Cardiac muscle cell (in vitro differentiated cells and primary cell): ENCODE measurements at places on chromosomes 2 and 18.

GRCh38 chr18:57461652-57462269 lies 26.6 kb downstream of the ONECUT2 start:
- no peak for DNase-seq

DNA sequence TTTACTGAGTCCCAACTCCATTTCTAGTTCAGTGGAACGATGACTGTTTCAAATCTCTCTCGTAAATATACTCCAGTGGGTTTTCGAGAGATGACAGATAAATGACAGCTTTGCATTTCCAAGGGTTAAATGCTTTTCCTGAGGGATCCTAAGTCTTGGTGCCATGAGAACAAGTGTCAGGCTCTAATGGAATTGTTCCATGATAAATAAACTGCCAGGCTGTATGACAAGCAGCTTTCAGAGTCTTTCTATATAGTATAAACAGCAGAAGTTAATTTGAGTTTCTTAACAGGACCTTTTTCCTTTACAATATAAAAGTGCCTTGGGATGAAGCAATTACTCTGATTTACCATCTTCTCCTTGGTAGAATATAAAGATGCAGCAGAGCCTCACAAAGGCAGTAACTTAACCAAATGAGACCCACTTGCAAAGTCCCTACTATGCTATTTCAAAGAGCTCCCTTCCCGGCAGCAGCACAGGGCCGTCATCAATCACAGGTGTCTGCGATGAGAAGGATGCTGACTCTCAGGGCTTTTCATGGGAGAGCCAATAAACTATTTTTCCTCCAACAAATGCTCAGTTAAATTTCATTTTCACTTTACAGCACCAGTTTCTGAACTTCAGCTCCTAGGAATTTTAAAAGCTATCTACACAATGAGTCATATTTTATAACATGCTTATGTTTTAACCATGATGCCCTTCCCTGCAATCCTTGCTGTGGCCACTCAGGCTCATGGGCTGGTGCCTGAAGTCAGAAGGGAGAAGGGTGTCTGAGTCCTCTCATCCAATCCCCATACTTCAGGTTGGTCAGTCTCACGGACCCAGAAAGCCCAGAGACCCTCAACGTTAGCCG lies 123.8 kb downstream of the AFF3 start:
- DNase-seq: peak; percentile 36

DNA sequence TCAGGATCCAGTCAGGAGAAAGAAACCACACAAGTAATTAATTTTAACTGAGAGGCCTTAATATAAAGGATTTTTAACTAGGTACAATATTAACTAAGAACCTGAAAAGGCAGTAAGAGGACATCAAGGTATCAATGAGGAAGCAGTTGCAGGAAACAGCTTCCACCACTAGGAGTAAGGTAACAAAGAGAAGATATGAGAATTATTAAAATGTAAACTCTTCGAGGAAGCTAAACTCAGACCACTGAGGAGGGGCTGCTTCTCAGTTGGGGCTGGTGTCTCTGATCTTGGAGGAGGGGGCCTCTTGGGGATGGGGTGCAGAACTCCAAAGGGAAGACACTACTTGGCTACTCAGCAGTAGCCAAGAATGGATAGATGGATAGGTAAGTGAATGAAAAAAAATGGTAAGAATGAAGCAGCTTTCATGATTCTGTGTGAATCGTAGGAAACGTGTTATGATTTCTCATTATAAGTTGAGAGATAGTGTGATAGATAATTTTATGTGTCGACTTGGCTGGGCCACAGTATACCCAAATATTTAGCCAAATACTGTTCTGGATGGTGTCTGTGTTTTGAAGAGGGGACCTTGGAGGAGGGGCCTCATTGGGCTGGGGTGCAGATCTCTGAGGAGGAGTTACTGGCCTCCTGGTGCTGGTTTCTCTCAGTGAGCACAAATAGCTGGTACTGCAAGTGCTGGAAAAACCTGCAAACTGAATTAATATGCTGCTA lies 547.7 kb upstream of the LRRTM1 start:
- DNase-seq: no peak

- DNase-seq: no peak
Observed at GRCh38 chr2:227079726-227080125, 84.3 kb downstream of the COL4A4 start.

DNA sequence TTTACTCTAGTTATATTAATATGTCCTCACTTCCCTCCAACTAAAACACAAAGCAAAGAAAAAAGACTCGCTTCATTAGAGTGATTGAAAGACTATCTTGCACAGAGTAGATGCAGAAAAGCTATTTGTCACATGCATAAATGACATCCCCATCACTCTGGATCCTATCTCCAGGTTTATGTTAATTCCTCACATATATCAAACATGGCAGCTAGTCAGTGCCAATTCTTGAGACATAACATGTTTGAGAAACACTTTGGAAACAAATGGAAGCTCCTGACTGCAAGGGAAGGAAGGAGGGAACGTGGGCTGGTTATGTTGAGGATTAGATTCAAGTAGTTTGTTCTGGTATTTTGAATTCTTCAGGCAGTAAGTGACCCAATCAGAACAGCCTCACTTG lies 89.8 kb upstream of the BCL2L11 start:
- no peak for DNase-seq

DNA sequence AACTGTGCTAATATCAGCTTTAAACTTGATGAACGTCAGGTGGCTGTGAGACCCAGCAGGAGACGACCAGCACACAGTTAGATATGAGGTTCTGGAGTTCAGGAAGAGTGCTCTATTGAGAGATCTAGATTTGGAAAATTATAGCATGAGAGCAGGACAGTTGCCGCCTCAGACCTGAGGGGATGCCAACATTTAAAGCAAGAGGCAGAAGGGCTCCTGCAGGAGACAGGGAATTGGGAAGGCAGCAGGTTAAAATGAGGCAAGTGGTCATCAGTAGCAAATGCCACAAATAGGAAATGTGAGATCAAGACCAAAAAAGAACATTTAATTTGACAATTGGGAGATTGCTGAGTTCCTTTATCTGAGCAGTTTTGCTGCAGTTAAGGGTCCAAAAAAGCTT lies 471.9 kb downstream of the TGIF1 start:
- DNase-seq: no peak
